ENCODE measurements at places on chromosomes 1 and 21. TPM values are rescaled to one million over a fixed set of nuclear protein-coding genes. Genes with fewer than 3 reads are reported as not detected.

The ZNF670 gene
- 1.6 TPM for polyA plus RNA-seq

The DRAXIN gene
- polyA plus RNA-seq, result not detected

The CLCA1 gene
- 0.03 TPM for polyA plus RNA-seq

The NPHS2 gene
- polyA plus RNA-seq, result not detected

The POGZ gene
- polyA plus RNA-seq, result 6.7 TPM

The OR2T6 gene
- not detected for polyA plus RNA-seq

The SPRR2B gene
- not detected for polyA plus RNA-seq

GRCh38 chr1:46812065-46812963 is 13.5 kb downstream of the CYP4B1 start:
- H3K4me1 ChIP-seq, result no peaks in the 10 kb centered on the region
- no peak for DNase-seq
- H3K27ac ChIP-seq, result no peak overlapping the region
- H3K36me3 ChIP-seq, result peaks cover 3% of the 10 kb centered on the region
- no peaks in the 10 kb centered on the region for H3K27me3 ChIP-seq

GRCh38 chr1:162023181-162023546 is 505 bp downstream of the OLFML2B start:
- peak overlapping the region; percentile 27 for H3K27ac ChIP-seq
- no peaks in the 10 kb centered on the region for H3K36me3 ChIP-seq
- H3K4me1 ChIP-seq, result peaks cover 6% of the 10 kb centered on the region
- H3K27me3 ChIP-seq, result peaks cover 5% of the 10 kb centered on the region
- no peak for DNase-seq
- peak overlapping the region; percentile 71 for H3K4me3 ChIP-seq

- H3K36me3 ChIP-seq, result peaks cover 11% of the 10 kb centered on the region
- DNase-seq, result peak; percentile 15
- H3K27me3 ChIP-seq, result no peaks in the 10 kb centered on the region
- H3K4me3 ChIP-seq, result no peak overlapping the region
Measured at GRCh38 chr1:174974711-174975119, 25.0 kb upstream of the CACYBP start.

DNA sequence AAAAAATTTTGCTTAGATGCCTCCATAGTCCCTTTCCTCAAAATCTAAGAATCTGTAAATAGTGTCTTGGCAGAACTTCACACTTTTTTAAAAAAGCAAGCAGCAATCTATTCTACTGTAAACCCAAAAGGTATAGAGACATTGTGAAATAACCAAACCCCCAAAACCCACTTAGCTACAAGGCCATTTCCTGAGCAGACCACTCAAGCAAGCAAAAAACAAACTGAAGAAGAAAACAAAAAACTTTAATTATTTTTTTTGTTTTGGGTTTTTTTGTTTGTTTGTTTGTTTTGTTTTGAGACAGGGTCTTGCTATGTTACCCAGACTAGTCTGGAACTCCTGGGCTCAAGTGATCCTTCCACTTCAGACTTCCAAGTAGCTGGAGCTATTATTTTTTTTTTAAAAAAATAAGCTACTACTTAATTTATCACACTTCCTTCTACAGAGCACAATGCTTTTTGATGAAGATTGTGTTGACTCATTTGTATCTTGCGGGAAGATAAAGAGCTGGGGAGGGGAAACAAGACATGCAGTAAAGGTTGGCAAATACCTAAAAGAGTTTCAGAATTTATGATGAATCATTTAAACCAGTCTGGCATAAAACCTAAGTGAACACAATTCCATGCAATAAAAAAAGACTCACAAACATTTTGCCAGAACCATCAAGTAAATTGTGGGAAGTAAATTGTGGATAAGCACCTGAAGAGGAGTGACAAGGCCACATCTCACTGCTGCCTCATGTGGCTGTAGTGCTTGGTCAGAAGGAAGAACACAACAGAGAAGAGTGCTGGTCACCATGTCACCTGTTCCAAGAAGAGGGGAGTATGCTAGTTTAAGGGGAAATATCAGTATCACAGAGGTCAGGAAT is 2.7 kb upstream of the PTPN22 start:
- no peaks in the 10 kb centered on the region for H3K27me3 ChIP-seq
- DNase-seq, result no peak
- no peaks in the 10 kb centered on the region for H3K4me1 ChIP-seq
- H3K4me3 ChIP-seq, result no peak overlapping the region
- no peak overlapping the region for H3K27ac ChIP-seq
- H3K36me3 ChIP-seq, result no peaks in the 10 kb centered on the region

DNA sequence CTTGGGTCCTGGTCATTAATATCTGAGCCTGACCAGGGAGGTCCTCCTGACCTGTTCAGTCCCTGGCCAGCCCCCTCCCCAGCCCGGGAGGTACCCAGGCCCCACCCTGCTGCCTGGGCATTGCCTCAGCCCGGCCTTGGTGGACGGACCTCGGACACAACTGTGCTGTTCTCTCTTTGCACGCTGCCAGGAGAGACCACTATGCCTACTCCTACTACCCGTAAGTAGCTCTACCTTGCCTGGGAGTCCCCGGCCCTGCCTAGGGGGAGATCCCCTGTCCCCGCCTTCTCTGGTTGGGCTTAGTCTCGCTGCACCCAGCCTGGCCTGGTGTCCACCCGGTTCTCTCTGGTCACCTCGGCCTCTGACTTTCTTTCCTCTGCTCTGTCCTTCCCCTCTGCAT is 53.2 kb downstream of the PTPRU start:
- peaks cover 15% of the 10 kb centered on the region for H3K36me3 ChIP-seq
- H3K4me1 ChIP-seq, result no peaks in the 10 kb centered on the region
- DNase-seq, result no peak
- H3K27me3 ChIP-seq, result no peaks in the 10 kb centered on the region
- no peak overlapping the region for H3K4me3 ChIP-seq
